ENCODE measurements at places on chromosomes 2 and 18.
A peak's percentile ranks its signal among the peaks of the same experiment; 100 is the strongest.

GRCh38 chr2:217527590-217528202 is 475.1 kb downstream of the TNS1 start:
- no peak for DNase-seq

- no peak for DNase-seq
These were observed 471.5 kb downstream of the PIK3C3 start for GRCh38 chr18:42426496-42427015.

DNA sequence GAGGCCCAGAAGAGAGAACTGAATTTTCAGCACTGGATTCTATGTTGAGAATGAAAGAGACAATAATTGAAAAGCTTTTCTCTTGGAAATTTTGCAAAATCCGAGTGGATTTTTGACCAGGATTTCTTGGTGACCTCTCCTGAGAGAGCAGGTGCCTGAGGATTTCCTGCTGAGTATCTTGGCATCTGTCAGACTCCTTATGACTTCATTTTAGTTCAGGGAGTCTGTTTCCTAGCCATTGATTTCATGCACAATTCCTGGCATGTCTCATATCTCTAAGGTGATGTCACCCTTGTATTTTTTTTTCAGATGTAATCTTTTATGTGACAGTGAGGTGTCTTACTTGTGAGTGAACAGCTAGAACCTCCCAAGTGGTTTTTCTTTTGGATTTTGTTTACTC is 195.9 kb downstream of the NEDD4L start:
- no peak for DNase-seq

DNA sequence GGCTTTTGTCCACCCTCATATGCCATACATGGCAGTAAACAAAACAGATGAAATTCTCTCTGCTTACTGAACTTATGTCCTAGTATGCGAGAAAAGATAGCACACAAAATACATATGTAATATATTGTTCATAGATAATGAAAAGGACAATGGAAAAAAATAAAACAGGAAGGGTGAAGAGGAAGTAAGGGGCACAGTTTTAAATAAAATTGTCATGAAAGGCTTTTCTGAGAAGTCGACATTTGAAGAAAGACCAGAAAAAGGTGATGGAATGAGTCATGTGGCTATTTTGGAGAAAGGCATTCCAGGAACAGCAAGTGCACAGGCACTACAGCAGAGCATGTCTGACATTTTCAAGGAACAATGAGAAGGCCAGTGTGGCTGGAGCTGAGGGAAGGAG is 56.4 kb downstream of the KCNH7 start:
- no peak for DNase-seq

DNA sequence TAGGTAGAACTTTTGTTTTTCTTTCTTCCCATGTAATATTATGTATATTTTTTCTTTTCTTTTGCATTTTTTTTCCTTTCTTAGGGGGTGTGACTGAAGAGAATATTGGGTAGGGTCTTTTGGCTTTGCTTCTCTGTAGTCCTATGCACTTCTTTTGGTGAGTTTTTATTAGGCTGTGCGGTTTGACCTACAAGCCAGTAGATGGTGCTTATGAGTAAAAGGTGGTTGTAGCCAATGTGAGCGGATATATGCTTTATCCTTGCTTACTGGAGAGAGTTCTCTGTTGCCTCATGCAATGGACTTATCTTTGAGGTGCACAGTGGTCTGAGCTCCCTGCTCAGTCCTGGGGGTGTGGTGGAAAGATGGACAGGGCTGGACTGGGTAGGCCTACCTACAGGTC is 52.7 kb downstream of the DSEL start:
- DNase-seq: no peak

DNA sequence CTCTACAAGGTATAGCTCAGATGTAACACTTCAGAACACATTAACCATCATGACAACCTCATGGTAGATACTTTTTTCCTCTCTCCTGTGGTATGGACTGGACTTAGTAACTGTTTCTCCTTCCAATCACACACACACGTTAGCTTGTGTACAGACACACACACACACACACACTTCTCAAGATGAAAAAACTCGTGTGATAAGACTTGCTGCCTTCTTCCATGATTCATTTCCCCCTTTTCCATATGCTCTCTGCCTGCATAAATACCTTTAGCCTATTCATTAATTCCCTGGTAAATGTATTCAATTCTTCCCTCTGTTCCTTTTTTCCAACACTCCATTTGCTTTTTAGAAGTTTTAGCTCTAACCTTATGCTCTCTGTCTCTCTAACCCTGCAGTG is 118.9 kb upstream of the TANK start:
- no peak for DNase-seq

DNA sequence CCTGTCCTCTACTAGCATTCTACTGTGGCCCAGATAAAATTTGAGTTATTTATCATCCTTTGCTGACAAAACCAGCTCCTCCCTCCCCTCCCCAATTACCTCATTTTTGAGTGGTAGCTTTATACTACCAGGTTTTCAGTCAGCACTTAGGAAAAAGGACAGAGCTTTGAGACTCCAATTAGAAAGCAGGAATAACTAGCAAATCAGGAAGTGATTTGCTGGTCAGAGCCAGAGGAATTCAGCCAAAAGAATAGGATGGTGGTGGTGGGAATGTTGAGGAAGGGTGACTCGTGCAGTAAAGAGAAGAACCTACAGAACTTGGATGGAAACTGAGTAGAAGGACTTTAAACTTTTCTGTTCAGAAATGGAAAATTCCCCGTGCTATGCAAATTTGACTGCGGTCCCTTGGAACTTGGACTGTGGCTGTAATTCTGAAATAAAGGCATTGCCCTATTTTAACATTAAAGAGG is 3.7 kb downstream of the MYL12B start:
- no peak for DNase-seq

GRCh38 chr2:17538022-17538843 is 2.3 kb upstream of the VSNL1 start:
- DNase-seq: no peak

DNA sequence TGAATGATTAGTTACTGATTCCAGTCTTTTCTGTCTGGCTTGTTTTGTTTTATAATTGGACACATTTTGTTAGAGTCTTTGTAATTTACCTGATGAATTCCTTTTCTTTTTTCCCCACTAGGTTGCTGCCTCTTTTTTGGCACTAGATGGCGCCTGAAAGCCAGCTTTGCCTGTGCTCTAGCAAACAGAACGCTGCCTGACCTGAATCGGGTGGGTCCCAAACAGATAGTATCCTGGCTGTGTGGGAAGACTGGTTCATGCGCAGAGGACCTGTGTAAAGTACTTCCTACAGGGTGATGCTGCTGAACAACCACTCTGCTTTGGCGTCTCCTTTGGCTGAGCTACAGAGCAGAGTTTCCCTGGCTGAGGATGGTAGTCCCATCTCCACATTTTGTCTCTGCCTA is 288.2 kb downstream of the IKZF2 start:
- DNase-seq: no peak

- DNase-seq: no peak
These were observed 24.1 kb upstream of the ANXA4 start for GRCh38 chr2:69717861-69718273.

DNA sequence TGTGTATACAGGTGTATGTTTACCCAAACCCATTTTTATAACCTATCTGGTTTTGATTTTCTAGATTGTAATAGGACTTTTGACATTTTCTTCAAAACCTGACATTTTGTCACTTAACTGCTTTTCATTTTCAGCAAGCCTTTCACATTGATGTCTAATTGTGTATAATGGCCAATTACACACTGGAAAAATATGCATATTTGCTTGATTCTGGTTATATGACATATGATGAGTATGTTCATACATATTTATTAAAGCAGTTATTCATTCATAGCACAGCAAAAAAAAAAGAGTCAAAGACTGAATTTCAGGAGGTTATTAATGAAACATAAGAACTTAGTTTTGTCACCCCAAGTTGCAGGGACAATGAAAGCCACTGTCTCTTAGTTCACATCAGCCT is 307.7 kb upstream of the TNP1 start:
- no peak for DNase-seq

DNA sequence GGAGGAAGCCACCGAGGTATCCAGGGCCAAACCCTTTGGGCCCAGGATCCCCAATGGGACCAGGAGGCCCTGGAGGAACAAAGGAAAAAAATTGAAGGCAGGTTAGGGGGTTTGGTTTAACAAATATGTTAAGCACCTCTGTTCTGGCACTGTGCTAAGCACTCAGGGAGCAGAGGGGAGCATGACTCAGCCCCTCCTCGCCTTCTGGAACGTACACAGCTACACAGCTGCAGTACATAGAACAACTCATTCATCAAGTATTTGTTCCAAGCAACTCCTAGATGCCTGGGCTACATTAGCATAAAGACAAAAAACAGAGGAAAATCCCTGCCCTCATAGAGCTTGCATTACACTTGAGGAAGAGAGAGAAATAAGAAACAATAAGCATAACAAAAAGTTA is 153.6 kb downstream of the COL4A4 start:
- DNase-seq: no peak

DNA sequence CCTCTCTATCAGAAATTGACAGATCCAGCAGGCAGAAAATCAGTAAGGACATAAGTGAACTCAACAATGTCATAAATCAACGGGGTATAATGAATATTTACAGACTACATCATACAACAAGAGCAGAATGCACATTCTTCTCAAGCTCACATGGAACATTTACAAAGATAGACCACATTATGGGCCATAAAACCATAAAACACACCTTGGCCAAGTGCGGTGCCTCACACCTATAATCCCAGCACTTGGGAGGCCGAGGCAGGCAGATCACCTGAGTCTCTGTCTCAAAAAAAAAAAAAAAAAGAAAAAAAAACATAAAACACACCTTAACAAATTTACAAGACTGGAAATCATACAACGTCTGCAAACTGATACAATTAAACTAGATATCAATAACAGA is 36.7 kb downstream of the FBXO15 start:
- DNase-seq: no peak

DNA sequence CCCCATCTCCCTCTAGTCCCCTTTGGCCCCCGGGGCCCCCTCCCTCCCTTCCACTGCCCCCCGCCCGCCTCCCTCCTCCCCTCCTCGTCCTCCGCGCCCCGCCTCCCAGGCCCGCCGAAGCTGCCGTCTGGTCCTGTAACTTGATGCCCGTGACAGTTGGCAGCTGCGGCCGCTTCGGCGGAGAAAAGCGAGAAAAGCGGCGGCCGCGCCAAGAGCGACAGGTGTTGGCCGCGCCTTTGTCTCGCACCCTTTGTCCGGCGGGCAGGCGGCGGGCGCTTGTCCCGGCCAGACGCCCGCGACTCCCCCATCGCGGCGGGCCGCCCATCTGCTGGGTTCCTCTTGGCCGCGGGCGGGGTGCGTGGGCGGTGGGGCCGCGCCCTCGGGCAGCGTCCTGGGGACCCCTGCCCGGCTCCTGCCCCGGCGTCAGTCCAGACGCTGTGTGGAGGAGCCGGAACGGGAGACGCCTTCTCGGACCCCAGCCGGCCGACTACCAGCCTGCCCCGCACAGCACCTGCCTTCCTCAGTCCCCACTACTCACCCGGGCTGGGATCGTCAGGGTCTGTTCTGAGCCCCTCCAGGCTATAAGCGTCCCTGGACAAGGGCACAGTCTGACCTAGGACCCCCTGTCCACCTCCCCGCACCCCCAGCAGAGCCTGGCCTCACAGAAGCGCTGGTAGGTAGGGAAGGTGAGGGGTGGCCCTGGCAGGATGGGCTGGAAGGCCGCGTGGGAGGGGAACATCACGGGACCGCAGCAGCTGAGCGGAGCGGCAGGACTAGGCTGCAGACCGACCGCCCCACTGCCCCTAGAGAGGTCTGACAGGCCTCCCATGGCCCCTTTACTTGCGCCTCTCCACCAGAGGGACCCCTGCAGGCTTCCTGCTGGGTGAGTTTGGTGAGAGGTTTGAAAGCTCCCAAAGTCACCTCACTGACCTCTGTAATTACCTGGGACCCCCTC is 1.2 kb upstream of the HES6 start:
- no peak for DNase-seq

GRCh38 chr2:70411483-70412125 is 109.7 kb upstream of the FAM136A start:
- no peak for DNase-seq

- DNase-seq: no peak
These were observed 1425.7 kb downstream of the DSC3 start for GRCh38 chr18:29616867-29617266.

- no peak for DNase-seq
These were observed 3.5 kb upstream of the IGFBP5 start for GRCh38 chr2:216698895-216699294.

GRCh38 chr2:20092226-20092900 is 40.9 kb upstream of the LAPTM4A start:
- no peak for DNase-seq

DNA sequence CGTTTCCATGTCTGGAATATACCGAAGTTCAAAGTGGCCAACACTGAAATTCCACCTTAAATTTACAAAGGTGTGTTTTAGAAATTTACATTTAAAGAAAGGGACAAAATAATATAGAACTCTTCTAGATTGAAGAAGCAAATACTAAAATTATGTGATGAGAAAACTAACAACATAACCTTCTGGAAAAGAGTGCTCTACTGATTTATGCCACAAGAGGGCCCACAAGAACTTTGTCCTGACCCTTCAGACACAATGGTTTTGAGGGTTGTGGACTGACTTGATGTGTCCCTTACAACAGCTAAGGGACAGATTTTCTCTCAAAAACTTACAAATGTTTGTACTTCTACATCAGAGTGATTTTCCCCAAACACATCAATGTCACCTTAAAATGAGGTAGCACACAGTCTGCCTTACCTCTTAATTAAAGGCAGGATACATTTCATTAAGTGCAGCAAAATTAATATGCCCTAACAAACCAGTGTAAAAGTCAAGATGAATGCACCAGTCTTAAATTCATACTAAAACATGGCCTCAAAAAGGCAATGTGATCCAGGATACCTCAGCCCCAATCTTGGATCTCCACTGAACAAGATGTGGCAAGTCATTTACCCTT is 36.2 kb downstream of the EIF2AK3 start:
- DNase-seq: peak; percentile 29

- no peak for DNase-seq
These were observed 87.8 kb downstream of the SLC5A7 start for GRCh38 chr2:108074150-108074549.

GRCh38 chr2:225019105-225019504 is 23.2 kb downstream of the DOCK10 start:
- no peak for DNase-seq

DNA sequence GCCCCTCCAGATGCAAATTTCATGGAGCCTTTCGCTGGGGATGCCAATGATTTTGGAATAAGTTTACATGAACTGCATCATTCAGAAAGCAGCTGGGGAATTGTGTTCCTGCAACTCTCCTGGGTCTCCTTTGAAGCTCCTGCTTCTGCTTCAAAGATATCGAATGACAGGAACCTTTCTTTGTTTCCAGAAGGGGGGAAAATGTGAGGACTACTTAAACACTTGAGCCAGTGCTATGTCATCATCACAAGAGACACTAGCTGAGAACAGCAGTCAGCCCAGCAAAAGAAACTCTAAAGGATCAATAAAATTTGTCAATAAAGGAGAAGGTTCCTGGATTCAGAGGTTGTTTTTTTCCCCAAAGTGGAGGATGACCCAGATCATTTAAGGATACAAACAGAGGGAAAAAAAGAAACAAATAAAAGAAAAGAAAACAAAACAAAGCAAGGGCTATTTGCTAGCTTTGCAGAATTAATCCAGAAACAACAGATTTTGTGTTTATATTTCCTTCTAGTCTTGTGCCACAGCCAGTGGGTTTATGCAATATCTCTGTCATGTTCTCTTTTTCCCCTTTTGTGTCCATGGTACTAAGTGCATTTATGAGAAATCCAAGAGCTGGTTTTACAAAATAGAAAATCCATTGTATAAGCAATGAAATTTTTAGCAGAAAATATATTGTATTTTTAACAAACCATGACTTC is 463.7 kb downstream of the CDH2 start:
- no peak for DNase-seq

All from activated gamma-delta T cell treated with anti-CD3 and anti-CD28 coated beads, Interleukin-2, amount 50 U/mL, for 16 hours (primary cell).